Neural crest cell (in vitro differentiated cells): ENCODE measurements at places on chromosomes 7 and 10.

- H3K27ac ChIP-seq: no peak overlapping the region
- no peak for DNase-seq
- H3K4me1 ChIP-seq: no peaks in the 10 kb centered on the region
- H3K27me3 ChIP-seq: peaks cover 10% of the 10 kb centered on the region
- no peak overlapping the region for H3K4me3 ChIP-seq
These were observed 260.3 kb upstream of the RNF32 start for GRCh38 chr7:156380261-156380660.

DNA sequence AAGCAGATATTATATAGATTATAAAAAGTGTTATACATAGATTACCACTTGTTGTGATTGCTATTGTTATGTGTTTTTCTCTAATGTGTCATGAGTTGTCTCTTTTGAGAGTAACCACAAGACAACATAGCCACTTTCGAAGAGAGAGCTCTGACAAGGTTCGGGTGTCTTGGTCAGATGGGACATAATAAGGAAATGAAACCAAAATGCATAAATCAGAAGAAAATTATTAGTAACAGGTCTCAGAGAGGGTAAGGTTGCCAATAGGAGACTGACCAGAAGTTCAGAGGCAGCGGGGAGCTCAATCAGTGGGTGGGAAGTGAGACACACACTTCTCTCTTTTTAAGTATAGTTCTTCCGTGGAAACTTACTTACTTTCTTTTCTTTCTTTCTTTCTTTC lies 639.2 kb upstream of the POT1 start:
- H3K27ac ChIP-seq: no peak overlapping the region
- H3K4me3 ChIP-seq: no peak overlapping the region
- no peaks in the 10 kb centered on the region for H3K4me1 ChIP-seq
- H3K36me3 ChIP-seq: no peaks in the 10 kb centered on the region

- no peak for DNase-seq
- H3K36me3 ChIP-seq: no peaks in the 10 kb centered on the region
- H3K27me3 ChIP-seq: peaks cover 72% of the 10 kb centered on the region
- peaks cover 8% of the 10 kb centered on the region for H3K4me1 ChIP-seq
- no peak overlapping the region for H3K27ac ChIP-seq
These were observed 12.5 kb upstream of the CUX1 start for GRCh38 chr7:101804967-101805366.

- DNase-seq: no peak
- H3K27ac ChIP-seq: no peak overlapping the region
- no peaks in the 10 kb centered on the region for H3K4me1 ChIP-seq
- H3K36me3 ChIP-seq: peaks cover 7% of the 10 kb centered on the region
- H3K27me3 ChIP-seq: no peaks in the 10 kb centered on the region
- H3K4me3 ChIP-seq: no peak overlapping the region
These were observed 2.9 kb downstream of the SH2D4B start for GRCh38 chr10:80540618-80540980.

- H3K27ac ChIP-seq: no peak overlapping the region
- no peak overlapping the region for H3K4me3 ChIP-seq
- H3K36me3 ChIP-seq: no peaks in the 10 kb centered on the region
- no peaks in the 10 kb centered on the region for H3K4me1 ChIP-seq
- DNase-seq: no peak
These were observed 41.2 kb upstream of the PLPP4 start for GRCh38 chr10:120415709-120416330.

DNA sequence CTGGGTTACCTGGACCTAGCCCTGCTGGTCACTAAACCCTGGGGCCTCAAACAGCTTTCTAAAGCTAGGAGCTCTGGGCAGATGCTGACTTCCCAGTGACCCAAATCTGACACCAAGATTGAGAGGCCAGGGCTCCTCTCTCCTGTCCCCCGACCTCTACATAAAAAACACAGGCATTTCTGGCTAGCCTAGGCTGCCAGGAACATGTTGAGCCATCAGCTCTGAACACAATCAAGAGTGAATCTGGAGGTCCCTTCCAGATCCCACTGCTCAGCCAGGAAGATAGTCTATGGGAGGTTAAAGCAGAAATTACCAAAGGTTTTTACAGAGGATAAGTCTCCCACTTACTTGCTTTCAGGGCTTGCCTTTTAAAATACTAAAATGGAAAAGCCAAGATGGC lies 22.1 kb upstream of the PDE1C start:
- no peak overlapping the region for H3K27ac ChIP-seq
- H3K4me1 ChIP-seq: no peaks in the 10 kb centered on the region
- no peaks in the 10 kb centered on the region for H3K36me3 ChIP-seq

DNA sequence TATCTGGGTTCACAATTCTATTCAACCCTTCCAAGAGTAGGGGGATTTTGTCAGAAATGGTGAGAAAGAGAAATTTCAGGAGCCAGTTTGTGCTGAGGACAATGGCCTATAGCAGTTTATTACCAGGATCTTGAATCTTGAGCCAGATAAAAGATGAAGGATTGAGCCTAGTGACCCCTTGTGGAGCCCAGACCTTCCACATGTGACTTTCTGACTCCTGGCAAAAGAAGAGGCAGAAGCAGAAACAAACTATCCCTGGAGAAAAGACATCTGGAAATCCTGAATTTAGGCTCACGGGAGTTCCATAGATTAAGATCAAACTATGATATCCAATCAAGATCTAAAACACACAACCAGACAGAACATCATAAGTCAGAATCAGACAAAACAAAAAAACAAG lies 60.9 kb upstream of the CHRM2 start:
- H3K27me3 ChIP-seq: no peaks in the 10 kb centered on the region
- no peaks in the 10 kb centered on the region for H3K4me1 ChIP-seq
- DNase-seq: no peak
- H3K27ac ChIP-seq: no peak overlapping the region

GRCh38 chr10:33112831-33113455 lies 154.9 kb upstream of the ITGB1 start:
- peaks cover 61% of the 10 kb centered on the region for H3K4me1 ChIP-seq
- no peak overlapping the region for H3K4me3 ChIP-seq

GRCh38 chr10:121051171-121051570 lies 200.0 kb downstream of the WDR11 start:
- H3K4me3 ChIP-seq: no peak overlapping the region
- H3K27me3 ChIP-seq: no peaks in the 10 kb centered on the region
- H3K4me1 ChIP-seq: peaks cover 4% of the 10 kb centered on the region
- H3K27ac ChIP-seq: no peak overlapping the region
- no peak for DNase-seq

GRCh38 chr10:86301971-86302370 lies 64.6 kb downstream of the GRID1 start:
- no peak overlapping the region for H3K27ac ChIP-seq
- no peak overlapping the region for H3K4me3 ChIP-seq
- no peak for DNase-seq

GRCh38 chr10:107269626-107270025 lies 105.1 kb upstream of the SORCS1 start:
- no peak overlapping the region for H3K27ac ChIP-seq
- H3K36me3 ChIP-seq: no peaks in the 10 kb centered on the region
- no peaks in the 10 kb centered on the region for H3K27me3 ChIP-seq
- no peak for DNase-seq
- no peak overlapping the region for H3K4me3 ChIP-seq

- H3K4me3 ChIP-seq: no peak overlapping the region
- peaks cover 11% of the 10 kb centered on the region for H3K4me1 ChIP-seq
- peaks cover 5% of the 10 kb centered on the region for H3K27me3 ChIP-seq
- DNase-seq: no peak
- no peak overlapping the region for H3K27ac ChIP-seq
These were observed 1249.1 kb downstream of the TYW1 start for GRCh38 chr7:68245688-68246087.

- H3K36me3 ChIP-seq: no peaks in the 10 kb centered on the region
- no peak overlapping the region for H3K4me3 ChIP-seq
- no peak overlapping the region for H3K27ac ChIP-seq
- DNase-seq: no peak
- peaks cover 1% of the 10 kb centered on the region for H3K27me3 ChIP-seq
- no peaks in the 10 kb centered on the region for H3K4me1 ChIP-seq
These were observed 277.0 kb downstream of the ACTR3B start for GRCh38 chr7:153036396-153037063.

DNA sequence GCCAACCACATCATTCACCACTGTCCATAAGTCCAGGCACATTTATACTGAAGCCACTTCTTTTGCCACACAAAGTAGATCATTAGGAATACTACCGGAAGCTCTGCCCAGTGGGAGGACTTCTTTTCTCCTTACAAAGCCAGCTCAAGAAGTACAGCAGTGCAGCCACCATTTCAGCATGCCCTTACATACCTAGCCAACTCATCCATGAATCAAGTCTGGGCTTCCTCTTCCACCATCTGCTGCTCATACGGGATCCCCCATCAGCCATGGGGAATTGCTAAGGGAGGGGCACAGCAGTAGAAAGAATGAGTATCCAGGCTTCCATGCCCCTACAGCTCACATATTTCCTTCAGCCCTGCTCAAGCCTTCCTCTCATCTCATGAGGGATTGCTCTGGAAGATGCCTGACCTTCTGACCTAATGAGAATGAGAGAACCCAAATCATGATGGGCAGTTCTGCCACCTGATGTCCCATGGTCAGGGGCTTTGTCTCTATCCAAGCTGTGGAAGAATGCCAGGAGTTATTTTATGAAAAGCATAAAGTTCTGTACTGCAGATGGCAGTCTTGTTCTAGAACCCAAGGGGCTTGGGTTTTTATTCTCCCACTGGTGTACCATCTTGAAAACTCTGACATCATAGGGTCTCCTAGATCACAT lies 39.5 kb downstream of the ACSM6 start:
- H3K27ac ChIP-seq: no peak overlapping the region
- H3K4me1 ChIP-seq: peaks cover 25% of the 10 kb centered on the region
- no peak overlapping the region for H3K4me3 ChIP-seq
- peaks cover 8% of the 10 kb centered on the region for H3K36me3 ChIP-seq
